Fibroblast of mammary gland (primary cell): ENCODE measurements at places on chromosomes 7 and 10.
A peak's percentile ranks its signal among the peaks of the same experiment; 100 is the strongest.

DNA sequence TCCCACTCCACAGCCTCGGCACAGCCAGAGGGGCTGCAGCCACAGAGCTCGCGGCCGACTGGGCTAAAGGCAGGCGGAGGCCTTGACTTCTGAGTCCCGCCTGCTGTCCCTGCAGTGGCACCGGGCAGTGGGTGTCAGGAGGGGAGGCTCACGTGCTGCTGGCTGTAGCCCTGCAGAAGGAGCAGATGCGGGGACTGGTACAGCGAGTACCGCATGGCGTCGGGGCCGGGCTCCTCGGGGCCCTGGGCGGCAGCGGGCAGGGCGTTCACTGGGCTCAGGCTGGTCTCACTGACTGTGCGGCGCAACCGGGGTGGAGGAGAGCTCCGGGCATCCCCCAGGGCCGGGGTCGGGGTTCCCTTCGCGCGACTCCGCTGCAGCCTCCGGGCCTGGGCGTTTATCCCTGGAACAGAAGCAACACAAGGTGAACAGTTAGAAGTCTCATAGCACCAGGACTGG is 25.6 kb downstream of the PAPOLB start:
- DNase-seq: no peak

DNA sequence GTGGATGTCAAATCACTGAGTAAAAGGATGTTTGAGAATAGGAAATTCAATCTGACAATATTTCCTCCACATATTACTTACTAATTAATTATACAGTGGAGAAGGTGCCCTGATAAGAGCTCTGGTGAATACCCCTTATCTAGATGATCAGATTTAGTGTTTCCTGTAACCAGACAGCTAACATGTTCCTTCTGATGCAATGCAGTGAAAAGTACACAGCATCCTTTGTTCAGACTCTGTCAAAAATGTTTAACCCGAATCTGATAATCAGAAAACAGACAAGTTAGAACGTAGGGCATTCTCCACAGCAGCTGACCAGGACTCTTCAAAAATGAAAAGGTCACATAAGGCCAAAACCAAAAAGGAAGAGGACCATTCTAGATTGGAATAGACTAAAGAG is 46.2 kb downstream of the WDR11 start:
- DNase-seq: no peak

- peak; percentile 2 for DNase-seq
Observed at GRCh38 chr7:108836256-108836655, 266.6 kb downstream of the DNAJB9 start.

- DNase-seq: no peak
Observed at GRCh38 chr7:152014722-152015121, 10.8 kb upstream of the GALNT11 start.

DNA sequence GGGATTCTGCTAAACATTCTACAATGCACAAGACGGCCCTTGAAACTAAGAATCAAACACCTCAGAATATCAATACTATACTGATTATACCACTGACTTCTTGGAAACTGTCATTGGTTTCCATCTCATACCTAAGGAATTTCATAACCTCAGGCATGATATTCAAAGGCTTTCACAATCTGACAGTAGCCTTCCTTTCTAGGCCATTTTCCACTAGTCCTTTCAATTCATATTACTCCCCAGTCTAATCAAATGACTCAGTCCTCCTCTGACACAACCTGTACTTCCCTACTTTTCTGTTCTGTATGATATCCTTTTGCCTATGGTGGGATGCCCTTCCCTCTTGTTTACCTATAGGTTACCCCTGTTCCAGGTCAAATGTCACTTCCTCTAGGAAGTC is 48.3 kb downstream of the CSTF2T start:
- DNase-seq: peak; percentile 59

- DNase-seq: no peak
Observed at GRCh38 chr10:1162481-1163203, 106.5 kb downstream of the WDR37 start.

DNA sequence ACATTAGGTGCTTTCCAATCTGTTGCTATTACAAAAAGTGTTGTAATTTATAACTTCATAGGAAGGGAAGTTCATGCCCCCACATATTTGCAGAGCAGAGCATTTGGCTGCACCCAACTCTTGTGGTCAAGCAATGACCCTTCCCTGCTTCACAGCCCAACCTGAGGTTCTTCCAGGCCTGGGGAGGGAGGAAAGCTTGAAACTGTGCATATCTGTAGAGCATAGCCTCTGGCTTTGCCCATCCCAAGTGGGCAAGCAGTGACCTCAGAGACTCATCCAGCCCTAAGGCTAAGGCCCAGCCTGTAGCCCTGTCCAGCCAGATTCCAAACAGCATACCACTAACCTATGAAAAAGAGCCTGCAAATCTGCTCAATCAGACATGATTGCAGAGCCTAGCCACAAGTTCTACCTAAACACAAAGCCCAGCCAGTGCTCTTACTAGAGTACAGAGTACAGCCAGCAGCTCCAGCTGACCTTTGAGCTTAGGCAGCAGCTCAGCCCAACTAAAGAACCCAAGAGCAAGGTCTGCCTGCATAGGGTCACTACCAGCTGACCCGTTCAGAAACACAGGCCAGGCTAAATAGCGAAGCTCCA is 14.4 kb upstream of the GSTK1 start:
- no peak for DNase-seq

DNA sequence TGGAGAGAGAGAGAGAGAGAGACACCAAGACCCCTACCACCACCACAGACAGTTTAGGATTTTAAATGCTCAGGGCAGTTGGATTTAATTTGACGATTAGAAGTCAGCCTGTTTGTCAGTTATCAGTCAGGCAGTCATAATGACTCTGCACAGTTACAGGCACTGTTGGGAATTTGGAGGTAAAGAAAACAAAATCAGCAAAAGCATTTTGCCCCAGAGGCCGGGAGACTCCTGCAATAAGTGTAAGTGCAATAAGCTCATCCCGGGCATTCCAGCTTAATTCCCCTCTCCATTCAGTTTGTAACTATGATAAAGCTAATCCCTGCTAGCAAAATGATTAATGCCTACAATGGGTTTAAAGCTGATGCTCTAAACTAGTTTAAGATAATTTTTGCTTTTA is 13.5 kb downstream of the SEMA3C start:
- no peak for DNase-seq

DNA sequence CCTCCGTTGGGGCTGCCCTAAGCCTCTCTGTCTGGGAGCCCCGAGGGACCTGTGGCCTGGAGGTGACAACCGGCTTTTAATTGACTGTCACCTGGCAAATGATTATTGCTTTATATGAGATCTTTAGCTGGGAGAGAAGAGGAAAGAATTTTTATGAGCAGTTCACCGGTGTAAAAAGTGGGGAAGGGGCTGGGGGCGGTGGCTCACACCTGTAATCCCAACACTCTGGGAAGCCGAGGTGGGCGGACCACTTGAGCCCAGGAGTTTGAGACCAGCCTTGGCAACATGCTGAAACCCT is 2.6 kb upstream of the COX19 start:
- DNase-seq: no peak

DNA sequence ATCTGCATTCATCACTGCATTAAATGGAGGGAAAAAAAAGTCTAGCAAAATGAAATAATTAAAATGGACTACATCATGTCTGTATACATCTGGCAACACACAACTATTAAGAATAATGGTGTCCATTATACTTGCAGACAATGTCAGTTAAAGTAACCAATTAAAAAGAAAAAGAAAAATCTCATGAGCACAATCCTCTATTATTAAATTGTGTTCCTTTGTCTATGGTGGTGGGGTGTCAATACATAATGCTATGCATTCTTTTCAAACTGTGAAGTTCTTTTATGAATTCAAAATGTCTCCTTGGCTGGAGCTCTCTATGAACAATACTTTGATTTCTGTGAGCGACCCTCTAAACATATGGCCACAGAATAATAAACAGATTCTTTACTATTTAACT is 63.5 kb downstream of the NRP1 start:
- DNase-seq: no peak

GRCh38 chr10:33871061-33871956 is 536.8 kb upstream of the NRP1 start:
- no peak for DNase-seq

- DNase-seq: no peak
Observed at GRCh38 chr7:130491841-130492522, at the start of gene MEST. Gene MEST, plus strand, starts transcription at chr7:130492085. Its CDS starts 229 bp downstream, at chr7:130492314.

- DNase-seq: no peak
Observed at GRCh38 chr10:114335614-114336013, 68.7 kb downstream of the AFAP1L2 start.

DNA sequence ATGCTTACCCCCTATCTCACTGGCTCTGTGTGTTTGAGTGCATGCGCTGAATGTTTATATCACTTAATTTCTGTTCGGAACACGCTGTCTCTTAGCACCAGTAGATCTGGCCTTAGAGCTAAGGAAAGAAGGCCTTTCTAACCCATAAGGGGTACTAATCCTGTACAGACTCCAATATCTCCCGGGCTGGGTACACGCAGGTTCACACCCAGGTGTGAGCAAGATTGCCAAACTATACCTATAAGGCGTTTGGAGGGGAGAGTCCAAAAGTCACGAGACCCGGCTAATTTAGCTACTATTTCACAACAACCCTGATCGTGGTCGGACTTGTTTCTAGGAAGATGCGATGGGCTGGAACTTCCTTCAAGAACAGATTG is 727 bp upstream of the PDSS1 start:
- peak; percentile 64 for DNase-seq

DNA sequence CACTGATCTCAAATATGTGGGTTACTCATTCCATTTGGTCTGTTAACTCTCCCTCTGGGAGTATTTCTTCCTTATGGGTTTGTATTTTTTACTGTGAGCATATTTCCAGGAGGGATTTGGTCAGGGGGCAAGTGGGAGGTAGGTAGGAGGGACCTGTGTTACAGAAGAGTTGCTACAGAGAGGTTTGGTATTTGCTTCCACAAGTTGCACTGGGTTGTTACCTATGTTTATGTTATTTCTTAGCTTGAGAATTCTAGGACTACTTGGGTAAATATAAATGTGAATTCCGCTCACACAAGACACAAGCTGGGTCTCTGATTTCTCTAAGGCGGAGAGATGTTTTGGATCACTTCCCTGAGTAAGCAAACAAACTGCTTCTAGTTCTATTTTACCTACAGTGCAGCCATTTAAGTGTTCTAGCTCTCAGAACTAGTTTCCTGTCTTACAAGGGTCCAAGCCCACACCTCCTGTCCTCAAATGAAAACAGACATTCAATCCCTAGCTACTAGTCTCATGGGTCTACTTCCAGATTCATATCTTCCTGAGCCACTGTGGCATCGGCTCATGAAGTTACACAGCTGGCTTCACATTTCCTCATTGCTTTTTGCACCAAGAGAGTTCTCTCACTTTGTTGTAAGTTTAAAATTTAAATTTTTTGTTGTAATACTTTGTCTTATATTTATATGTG is 75.4 kb upstream of the PPP1R3C start:
- DNase-seq: no peak
